ENCODE measurements at places on chromosomes 13 and 19.

GRCh38 chr13:103066781-103067345 is 646 bp upstream of the SLC10A2 start:
- no peak for DNase-seq

DNA sequence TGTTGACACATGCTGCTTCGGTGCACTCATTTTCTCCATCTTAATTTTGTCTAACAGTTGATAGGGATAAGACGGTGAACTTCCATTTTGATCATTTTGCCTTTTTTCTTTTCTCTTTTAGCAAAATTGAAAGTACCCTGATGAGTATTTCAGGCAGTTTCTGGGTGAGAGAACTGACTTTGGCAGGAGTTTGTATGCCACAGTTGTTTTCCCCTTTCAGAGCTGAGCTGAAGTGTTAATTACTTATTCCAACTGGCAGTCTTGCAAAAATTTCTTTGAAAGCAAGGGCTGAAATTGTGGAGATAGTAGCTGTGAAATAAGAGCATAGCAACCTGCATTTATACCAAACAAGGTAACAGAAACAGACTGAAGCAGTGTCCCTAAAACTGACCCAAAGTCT is 180.2 kb downstream of the SLITRK5 start:
- DNase-seq, result no peak

DNA sequence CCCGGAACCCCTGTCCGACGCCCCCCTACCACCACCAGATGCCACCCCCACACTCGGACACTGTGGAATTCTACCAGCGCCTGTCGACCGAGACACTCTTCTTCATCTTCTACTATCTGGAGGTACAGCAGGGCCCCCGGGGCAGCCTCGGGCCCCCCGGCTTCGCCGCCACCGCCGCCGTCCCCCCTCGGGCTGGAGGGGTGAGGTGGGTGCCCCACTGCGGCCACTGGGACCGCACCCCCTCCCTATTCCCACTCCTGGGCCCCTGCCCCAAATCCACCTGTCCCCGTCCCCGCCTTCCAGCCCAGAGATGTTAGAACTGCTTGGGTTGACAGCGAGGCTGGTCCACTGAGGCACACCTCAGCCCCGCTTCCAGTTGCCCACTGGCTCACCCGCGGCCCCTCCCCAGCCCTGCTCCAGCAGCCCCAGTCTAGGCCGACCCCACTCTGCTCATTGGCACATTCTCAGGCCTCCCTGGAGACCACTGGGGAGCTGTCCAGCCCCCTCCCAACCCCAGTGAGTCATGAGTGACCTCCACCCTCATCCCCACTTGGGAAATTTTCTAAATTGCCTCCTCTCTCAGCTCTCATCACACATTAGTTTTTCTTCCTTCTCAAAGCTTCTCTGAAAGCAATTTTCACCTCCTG is 6.5 kb downstream of the LENG1 start:
- no peak for DNase-seq

DNA sequence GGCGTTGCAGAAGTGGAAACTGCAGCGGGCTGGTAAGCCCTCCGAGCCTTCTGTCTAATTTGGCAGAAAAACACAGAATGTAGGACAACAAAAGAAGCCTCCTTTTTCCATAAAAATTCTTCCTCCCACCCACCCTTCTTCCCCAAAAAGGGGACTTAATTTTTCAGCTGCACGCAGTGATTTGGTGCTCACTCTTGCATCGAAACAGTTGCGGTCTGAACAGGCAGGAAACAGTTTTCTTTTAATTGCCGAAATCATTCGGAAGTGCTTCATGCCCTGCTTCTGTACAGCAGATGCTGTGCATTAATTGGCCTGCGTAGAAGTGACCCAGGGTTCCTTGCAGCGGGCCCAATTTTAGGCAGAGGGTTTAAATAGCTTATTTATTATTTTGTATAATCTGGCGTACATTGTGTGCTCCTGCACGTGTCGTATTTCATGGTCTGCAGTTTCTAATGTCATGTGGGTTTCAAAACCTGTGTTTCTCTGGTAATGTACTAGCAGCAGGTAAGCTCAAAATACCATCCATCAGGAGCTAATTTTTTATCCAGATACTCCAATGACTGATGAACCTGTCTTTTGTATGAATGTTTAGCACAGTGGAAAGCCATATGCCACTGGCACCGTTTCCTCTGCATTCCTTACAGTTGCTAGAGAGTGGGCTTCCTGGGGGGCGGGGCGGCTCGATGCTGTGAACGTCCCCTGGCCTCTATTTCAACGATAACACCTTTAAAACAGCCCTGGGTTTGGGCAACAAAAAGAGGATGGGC is 66.6 kb downstream of the GGACT start:
- DNase-seq, result no peak

DNA sequence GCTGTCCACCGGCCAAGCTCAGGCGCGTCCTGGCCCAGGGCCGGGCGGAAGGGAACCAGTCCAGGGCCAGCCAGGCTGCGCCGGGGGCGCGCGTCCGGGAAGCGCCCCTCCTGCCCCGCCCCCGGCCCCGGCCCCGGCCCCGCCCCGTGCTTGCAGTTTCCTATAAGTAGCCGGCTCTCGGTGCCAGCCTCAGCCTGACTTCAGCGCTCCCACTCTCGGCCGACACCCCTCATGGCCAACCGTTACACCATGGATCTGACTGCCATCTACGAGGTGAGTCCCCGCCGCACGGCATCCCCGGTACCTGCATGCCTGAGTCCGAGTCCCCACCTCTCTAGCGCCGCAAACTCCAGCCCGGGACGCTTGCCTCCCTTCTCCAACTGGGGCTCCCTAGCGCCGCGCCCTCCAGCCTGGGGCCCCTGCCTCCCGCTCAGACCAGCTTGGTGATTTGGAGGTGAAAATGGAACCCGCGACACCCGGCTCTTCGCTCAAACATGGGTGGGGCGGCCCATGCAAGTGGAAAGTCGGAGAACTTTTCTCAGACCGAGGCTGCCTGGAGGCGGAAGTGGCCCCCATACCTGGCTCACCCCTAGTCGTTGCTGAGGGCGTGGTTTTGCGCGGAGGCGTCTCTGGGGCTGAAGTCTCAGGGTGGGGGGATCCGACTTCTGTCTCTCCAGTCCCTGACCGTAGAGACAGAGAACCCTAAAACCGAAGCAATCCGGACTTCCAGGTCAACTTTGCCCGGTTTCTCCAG is at the start of gene ZFP36:
Gene ZFP36, plus strand, starts transcription at position 192 of the 754 bp plus-strand sequence. Its CDS starts 58 bp downstream, at position 250.
- no peak for DNase-seq

DNA sequence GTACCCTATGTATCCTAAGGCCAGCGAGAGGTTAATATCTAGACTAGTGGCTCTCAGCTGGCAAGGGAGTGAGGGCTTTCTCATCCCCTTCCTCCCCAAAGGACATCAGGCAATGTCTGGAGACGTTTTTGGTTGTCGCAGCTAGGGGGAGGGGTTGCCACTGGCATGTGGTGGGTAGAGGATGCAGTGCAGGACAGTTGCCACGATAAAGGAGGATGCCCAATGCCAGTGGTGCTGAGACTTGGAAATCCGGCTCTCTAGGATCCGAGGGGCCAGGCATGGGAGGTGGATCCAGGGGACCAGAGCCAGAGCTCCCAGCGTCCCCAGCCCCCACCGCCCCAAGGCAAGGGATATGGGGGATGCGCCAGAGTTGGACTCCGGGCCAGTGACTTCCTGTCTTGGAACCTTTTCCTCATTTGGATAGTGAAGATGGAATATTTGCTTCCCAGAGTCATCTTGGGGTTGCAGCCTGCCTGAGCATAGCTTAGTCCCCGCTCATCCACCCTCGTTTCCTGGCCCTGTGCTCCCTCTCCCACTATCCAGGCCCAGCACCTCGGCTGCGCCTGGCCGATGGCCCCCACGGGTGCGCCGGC is 4.9 kb downstream of the SSC5D start:
- no peak for DNase-seq

DNA sequence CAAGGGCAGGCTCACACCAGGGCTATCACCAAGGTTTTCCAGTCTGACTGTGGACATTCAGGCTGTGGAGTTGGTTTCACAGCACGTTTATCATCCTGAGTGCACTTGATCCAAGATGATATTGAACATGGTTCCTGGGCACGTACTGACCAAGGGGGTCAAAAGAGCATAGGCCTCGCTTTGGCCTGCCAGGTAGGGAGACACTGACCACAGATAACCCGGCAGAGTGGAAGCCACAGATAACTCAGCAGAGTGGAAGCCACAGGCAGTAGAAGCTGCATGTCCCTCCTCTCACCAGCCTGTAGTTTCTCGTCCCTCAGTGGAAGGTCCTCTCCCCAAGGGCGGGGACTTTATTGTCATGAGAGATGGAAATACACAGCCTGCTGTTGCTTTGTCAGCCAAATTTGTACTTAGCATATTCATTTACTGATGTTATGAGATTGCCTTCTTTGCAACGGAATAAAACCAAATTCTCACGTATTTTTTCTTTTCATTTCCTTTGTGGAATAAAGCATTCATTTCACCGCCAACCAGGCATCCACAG is 8.8 kb upstream of the KRTDAP start:
- DNase-seq, result no peak

GRCh38 chr19:19539698-19540063 is 1.6 kb downstream of the CILP2 start:
- no peak for DNase-seq

DNA sequence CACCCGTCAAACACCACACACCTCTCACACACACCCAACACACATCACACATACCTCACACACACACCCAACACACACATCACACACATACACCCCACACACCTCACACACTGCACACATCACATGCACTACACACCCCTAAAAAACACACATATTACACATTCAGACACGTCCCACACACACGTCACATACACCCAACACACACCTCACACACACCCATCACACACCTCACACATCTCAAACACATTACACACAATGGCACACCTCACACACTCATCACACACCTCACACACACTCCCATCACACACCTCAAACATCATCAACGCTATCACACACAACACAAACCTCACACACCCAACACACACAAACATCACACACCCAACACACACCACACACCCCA is 133.1 kb downstream of the CRYL1 start:
- no peak for DNase-seq

DNA sequence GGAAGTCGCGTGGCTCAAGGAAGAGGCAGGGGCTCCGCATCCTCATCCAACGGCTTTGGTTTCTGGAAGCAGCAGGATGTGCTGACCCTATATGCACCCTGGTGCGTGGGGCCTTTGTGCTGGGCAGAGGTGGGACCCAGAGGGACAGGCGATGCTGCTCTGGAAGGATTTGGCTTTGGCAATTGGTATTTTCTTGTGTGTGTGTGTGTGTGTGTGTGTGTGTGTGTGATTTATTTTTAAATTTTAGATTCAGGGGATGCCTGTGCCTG is 321.9 kb upstream of the ZNF507 start:
- no peak for DNase-seq

GRCh38 chr19:15374796-15375440 is 4.7 kb downstream of the AKAP8 start:
- DNase-seq, result no peak

- DNase-seq, result no peak
These were observed 13.5 kb upstream of the PLA2G4C start for GRCh38 chr19:48123907-48124651.

DNA sequence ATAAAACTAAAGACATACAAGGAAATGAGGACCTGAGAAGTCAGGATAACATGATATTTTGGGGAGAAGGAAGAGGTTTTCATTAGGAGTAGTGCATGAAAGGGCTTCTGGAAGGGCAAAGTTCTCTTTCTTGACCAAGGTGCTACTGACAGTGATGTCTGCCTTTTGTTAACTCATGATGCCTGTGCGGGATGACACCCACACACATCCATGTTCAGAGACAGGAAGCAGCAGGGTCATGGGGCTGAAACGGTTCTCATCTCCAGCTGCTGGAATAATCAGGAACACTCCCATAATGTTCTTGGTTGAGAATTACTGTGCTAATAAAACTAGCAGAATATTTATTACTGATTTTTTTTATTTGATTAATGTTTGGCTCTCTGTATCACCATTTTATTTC is 29.1 kb downstream of the KCNC3 start:
- no peak for DNase-seq

DNA sequence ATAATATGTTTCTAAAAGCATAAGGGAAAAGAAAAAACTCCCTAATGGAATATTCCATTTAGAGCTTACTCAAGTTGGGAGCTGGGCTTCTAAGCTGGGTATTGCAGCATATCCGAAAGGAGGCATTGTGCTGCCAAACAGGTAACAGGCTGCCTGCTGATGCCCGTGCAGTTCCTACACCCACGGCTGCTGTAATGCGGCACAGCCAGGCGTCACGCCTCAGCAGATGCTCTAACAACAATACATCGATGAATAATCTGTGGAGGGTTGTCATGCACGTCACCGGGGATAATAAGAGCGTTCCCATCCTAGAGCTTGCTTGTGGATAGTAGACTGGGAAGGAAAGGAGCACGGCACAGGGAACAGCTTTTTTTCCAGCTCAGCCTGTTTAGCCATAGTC is 1582.1 kb upstream of the SLC10A2 start:
- DNase-seq, result no peak

- DNase-seq, result no peak
These were observed 15.4 kb downstream of the RELB start for GRCh38 chr19:45016388-45017314.

DNA sequence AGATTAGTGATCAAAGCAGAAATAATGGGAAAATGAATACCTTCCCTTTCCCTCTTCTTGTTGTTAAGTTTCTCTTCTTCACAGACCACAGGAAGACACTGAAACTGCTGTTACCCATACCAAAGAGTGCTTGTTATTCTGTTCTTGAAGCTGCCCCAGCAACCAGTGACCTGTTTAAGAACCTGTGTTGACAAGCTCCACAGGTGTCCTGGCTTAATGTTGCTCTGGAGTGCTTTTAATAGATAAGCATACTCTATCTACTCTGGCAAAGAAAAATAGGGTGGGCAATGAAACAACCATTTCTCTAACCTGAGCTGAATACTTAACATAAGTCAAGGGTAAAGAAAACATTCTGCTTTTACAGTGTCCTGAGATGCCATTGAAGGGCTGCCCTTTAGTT is 506.7 kb upstream of the GPC6 start:
- no peak for DNase-seq

DNA sequence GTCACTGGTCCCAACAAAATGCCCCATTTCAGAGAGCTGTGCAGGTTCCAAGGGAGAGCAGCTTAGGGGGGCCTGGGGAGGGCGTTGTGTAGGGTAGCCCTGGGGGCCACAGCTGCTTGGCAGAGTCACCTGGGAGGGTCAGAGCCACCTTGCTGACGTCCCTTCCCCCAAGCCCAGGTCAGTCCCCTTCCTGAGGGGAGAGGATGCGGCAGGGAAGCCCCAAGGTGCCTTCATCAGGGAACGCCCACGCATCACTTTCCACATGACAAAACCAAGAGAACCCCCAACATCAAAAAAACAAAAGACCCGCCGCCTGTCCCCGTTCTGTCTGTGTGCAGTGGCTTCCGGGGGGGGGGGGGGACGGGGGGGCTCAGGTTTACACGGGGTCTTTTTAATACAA is 5.3 kb upstream of the UQCR11 start:
- no peak for DNase-seq

DNA sequence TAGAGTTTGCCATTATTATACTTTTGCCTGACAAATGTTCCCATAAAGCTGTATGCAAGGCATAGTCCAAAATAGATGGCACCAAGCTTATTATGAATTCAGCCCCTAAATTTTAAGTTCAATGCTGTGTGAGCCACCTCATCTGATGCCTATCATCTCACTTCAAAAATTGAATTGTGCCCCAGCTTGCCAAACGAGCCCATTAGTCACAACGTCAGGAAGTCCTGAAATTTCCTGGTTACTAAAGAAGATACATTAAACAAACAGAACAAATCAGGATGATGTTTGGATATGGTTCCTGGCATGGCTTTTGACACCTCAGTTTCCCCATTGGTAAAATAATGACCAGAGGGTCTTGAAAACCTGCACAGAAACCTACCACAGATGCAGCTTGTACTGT is 147.5 kb upstream of the SOX21 start:
- DNase-seq, result no peak

GRCh38 chr13:87884884-87885283 is 213.7 kb downstream of the SLITRK5 start:
- no peak for DNase-seq

GRCh38 chr13:111484141-111484925 is 163.9 kb downstream of the TEX29 start:
- DNase-seq, result no peak
